NCI-H1930 (cell line): ENCODE measurements at places on chromosomes 3 and 15.
A peak's percentile ranks its signal among the peaks of the same experiment; 100 is the strongest.

- peak; percentile 14 for DNase-seq
Observed at GRCh38 chr3:8443829-8444791, 57.5 kb upstream of the LMCD1 start.

DNA sequence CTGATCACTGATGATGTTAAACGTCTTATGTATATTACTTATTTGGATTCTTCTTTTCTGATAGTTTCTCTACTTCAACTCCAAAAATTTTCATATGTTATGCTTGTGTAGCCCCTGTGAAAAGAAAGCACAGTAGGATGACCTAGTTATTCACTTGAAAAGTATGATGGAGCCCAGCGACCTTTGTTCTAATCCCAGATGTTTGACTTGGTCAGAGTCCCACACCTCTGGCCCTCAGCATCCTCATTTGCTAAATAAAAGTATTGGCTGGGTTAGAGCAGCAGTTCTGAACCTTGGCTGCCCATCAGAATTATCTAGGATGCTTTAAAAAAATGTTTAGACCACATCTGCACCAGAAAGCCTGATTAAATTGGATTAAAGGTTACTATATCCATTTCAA lies 173.7 kb downstream of the ATG7 start:
- no peak for DNase-seq

- no peak for DNase-seq
Observed at GRCh38 chr3:59408047-59408624, 358.3 kb upstream of the CFAP20DC start.

DNA sequence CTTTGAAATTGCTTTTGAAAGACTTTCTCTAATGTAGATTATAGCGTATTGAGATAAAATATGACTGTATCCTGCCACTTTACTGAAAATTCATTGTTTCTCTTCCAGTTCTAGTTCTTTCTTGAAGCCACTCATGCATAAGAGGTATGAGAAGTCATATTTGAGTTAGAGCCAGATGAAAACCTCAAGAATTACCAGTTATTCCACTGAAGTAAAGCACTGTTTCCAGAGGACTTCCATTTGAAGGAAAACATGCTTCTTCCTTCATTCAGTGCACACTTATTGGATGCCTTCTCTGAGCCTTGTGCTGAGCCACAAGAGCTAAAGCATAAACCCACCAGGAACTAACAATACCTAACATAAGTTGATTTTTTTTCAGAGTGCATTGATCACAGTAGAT lies 513.4 kb downstream of the ZNF385D start:
- DNase-seq, result no peak
